GM23338 (cell line): ENCODE measurements at places on chromosomes 12 and 14. TPM values are rescaled to one million over a fixed set of nuclear protein-coding genes. Genes with fewer than 3 reads are reported as not detected.

The SMCO2 gene
- total RNA-seq: not detected in 2 replicates

DNA sequence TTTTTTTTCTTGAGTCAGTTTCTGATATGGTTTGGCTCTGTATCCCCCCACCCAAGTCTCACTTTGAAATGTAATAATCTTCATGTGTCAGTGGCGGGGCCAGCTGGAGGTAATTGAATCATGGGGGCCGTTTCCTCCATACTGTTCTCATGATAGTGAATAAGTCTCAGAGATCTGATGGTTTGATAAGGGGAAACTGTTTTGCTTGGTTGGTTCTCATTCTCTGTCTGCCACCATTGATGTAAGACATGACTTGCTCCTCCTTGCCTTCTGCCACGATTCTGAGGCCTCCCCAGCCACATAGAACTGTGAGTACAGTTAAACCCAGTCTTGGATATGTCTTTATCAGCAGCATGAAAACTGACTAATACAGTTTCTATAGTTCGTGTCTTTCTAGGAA lies 42.9 kb downstream of the WNK1 start:
- DNase-seq: no peak

GRCh38 chr12:53737093-53737808 lies 10.0 kb upstream of the CALCOCO1 start:
- DNase-seq: no peak

The ACOT4 gene
- total RNA-seq: 1.6 and 3.7 TPM in 2 replicates

The EPYC gene
- not detected in 2 replicates for total RNA-seq

DNA sequence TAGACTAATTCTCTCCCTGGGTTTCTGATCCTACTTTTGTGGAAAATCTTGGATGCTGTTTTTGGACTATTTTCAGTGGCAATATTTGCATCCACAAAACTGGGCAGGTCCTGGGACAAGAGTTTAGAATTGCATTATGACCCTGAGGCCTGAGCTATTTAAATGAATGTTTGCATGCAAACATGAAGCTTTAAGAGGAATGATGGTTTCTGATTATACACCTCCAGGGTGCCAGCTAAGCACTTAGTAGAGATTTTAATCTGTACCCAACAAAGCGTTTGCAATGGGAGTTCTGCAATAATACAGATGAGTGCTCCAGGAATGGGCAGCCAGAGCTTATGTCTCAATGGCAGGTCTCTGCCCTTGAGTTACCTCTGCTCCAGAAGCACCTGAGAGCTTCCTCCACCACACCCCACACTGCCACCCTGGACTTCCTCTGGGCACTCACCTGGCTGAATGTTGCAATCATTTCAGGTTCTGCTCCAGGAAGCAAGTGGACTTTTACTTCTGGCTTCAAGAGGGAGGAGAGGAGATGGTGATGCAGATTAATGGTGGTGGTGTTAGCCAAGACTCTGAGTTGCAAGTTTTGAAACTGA lies 6.0 kb upstream of the SPTLC2 start:
- DNase-seq: no peak

DNA sequence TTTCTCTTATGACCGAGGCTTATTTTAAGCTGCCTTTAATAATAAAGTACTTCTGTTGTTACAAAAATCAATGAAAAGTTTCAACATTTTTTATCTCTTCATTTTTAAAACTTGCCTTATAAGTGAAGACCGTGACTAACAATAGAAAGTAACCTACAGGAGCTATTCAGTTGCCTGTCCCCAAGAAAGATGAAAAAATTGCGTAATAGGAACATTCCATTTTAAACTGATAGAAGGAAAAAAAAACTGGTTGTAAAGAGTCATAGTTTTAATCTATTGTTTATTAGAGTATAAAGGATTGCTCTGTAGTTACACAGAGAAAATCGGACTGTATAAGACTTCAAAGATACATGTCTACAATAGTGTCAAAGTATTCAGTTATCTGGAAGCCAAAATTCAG lies 83.3 kb downstream of the DAAM1 start:
- no peak for DNase-seq

- DNase-seq: no peak
Measured at GRCh38 chr12:114165921-114166320, 199.8 kb upstream of the RBM19 start.

GRCh38 chr12:27504507-27504906 lies 19.5 kb upstream of the PPFIBP1 start:
- DNase-seq: no peak

The SLC16A7 gene
- 4.3 and 5.7 TPM in 2 replicates for total RNA-seq

The DHRS4L2 gene
- 6.2 and 6.7 TPM in 2 replicates for total RNA-seq

- DNase-seq: no peak
Measured at GRCh38 chr12:86600664-86601231, 344.6 kb upstream of the MGAT4C start.

GRCh38 chr12:23139026-23139425 lies 514.1 kb downstream of the ETNK1 start:
- no peak for DNase-seq
